ENCODE measurements at places on chromosomes 5 and 9.

DNA sequence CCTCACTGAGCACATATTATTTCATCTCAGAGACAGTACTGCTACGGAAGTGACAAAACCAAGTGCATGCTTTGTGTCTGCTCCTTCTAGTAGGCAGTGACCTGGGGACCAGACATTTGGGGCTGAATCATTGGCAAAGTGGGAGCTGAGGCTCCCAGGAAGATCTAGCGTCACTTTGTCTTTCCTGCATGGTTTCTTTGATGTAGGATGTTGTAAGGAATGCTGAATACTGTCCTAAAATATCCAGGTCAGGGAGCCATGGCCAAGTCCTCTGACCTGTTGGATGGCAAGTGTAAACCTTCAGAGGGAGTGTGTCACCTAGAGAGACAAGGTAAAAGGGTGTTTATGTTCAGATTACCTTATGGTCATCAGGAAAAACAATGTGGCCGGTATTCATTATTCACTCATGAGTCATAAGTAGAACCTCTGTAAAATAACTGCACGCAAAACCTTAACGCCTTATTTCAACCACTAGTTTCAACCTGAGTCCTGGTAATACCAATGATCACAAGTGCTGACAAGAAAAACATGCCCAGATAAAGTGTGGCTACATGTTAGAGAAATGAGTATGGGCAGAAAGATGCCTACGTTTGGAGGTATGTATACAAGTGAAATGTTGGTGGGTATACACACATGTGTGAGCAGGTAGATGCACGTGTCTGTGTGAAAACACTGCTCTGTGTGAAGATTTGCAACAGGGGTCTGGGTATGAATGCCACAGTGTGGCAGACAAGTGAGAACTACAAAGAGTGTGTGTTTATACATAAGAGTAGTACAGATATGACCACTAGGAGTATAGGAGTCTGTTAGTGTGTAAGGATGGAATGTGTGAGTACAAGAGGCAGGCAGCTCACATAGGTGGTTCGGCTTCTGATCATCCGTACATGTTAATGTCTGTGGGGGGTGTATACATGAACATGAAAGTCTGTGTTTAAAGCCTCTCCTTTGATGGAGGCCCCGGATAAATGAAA lies 263.9 kb downstream of the SPOCK1 start:
- no peak overlapping the region for H3K27ac ChIP-seq
- H3K36me3 ChIP-seq, result no peaks in the 10 kb centered on the region
- no peak for ATAC-seq
- no peaks in the 10 kb centered on the region for H3K4me1 ChIP-seq
- H3K27me3 ChIP-seq, result no peaks in the 10 kb centered on the region

DNA sequence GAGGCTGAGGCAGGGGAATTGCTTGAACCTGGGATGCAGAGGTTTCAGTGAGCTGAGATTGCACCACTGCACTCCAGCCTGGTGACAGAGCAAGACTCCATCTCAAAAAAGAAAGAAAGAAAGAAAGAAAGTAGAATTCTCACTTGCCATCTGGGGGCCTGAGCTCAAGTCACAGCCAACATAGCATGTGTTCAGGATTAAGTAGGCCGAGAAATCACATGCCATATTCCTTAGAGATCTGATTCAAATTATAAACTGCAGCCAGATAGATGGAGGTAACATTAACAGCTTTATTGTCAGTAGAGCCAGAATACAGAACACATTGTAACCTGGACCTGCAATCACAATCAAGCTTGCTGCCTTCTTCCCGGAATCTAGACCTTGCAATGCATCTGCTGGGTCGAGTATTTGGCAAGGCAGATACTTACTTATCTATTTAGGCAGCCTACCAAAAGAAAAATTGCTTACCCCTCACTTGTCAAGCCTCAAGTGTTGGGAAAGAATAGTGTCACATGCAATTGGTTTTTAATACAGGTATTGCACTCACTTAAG lies 173.7 kb downstream of the CPLANE1 start:
- ATAC-seq, result no peak
- peaks cover 28% of the 10 kb centered on the region for H3K36me3 ChIP-seq
- no peak overlapping the region for H3K4me3 ChIP-seq
- H3K4me1 ChIP-seq, result no peaks in the 10 kb centered on the region
- no peaks in the 10 kb centered on the region for H3K27me3 ChIP-seq

DNA sequence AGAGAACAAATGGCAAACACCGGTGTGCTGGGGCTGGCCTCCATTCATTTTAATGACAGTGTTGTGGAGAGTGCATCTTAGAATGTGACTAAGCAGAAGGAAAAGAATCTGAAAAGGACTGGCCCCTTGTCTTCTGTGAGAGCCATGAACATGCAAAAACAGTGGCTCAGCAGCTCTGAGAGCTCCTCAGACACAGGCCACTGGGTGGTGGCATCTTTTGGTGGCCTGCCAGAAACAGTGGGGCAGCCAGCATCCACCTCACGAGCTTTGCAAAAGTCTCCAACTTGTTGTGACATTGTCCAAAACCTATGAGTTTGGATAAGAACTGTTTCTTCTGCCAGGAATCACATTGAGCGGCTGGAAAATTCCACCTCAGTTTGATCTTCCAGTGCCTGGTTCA lies 233.4 kb downstream of the NR3C1 start:
- peaks cover 6% of the 10 kb centered on the region for H3K36me3 ChIP-seq
- no peak overlapping the region for H3K4me3 ChIP-seq
- H3K27ac ChIP-seq, result no peak overlapping the region
- ATAC-seq, result no peak

DNA sequence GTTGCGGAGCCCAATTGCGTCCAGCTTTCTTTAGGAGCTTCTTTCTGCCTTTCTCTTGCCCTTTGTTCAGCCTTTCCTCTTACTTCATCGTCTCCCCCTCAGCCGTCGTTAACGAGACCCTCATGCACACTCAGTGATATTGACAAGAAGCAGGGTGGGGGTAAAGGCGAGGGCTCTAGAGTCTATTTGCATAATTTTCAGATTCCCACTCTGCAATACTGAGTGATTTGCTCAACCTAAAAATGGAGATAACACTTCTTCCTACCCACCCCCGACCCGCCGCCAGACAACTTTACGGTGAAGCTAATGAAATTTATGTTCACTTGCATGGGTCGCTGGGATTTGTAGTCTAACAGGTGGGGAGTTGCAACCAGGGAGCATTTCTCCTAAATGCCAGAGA lies 1.3 kb upstream of the TBC1D2 start:
- peak overlapping the region; percentile 90 for H3K4me3 ChIP-seq
- no peaks in the 10 kb centered on the region for H3K36me3 ChIP-seq
- H3K27me3 ChIP-seq, result no peaks in the 10 kb centered on the region
- H3K4me1 ChIP-seq, result peaks cover 32% of the 10 kb centered on the region
- peak overlapping the region; percentile 93 for H3K27ac ChIP-seq

GRCh38 chr9:137459601-137460362 lies 648 bp upstream of the NSMF start:
- ATAC-seq, result no peak
- H3K4me3 ChIP-seq, result peak overlapping the region; percentile 74
- no peaks in the 10 kb centered on the region for H3K27me3 ChIP-seq
- H3K27ac ChIP-seq, result peak overlapping the region; percentile 7
- H3K4me1 ChIP-seq, result peaks cover 21% of the 10 kb centered on the region
- peaks cover 44% of the 10 kb centered on the region for H3K36me3 ChIP-seq

DNA sequence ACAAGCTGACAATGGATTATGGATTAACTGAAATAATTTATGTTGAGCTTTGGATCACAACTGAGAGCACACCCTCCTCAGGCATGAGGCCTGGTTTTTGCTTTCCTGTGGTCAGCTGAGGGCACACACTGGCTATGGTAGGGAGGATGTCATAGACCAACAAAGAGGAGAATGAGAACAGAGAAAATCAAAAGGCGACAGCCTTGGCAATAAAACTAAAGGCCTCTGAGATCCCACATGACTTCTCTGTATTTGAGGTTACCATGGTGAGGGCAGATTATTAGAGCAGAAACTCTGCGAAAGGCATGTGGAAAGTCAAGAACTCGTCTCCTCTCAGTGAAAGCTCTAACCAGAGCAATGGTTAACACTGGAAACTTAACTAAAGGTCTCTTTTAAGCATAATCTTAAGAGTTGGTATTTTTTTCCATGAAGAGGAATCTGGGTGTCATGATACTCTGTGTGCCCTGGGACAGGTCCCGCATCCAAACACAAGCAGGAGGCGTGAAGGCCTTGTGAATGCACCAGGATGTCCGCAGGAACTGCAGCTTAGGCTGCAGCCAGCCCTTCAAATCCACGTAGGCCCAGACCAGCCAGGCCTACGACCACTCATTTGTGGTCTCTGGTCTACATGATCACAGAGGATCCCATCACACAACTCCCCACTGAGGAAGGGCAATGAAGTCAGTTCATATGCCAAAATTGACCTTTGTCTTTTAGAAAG lies 12.4 kb upstream of the MEIKIN start:
- H3K27ac ChIP-seq, result no peak overlapping the region
- ATAC-seq, result no peak
- H3K4me3 ChIP-seq, result no peak overlapping the region
- no peaks in the 10 kb centered on the region for H3K4me1 ChIP-seq
- H3K27me3 ChIP-seq, result no peaks in the 10 kb centered on the region

GRCh38 chr5:88679638-88680037 lies 203.3 kb downstream of the MEF2C start:
- H3K27me3 ChIP-seq, result peaks cover 100% of the 10 kb centered on the region
- H3K27ac ChIP-seq, result no peak overlapping the region
- H3K4me3 ChIP-seq, result peak overlapping the region; percentile 47
- no peak for ATAC-seq
- no peaks in the 10 kb centered on the region for H3K36me3 ChIP-seq

DNA sequence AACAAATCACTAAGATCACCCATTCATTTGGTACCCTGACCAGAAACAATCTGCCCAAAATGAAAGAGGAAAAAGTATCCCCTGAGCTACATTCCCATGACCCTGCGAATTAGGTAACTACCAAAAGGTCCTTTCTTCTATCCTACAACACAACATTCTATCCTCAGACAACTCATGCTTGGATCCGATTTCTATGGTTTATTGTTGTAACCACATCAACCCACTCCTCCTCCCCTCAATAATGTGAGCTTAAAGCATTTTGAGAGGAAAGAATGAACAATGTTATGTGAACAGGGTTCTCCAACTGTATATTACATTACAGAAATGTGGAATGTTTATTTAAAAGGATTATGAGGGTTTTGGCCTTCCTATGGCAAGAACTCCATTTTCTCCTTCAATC lies 4.0 kb downstream of the SLC35D2 start:
- H3K27me3 ChIP-seq, result no peaks in the 10 kb centered on the region
- H3K4me3 ChIP-seq, result no peak overlapping the region
- no peaks in the 10 kb centered on the region for H3K4me1 ChIP-seq
- ATAC-seq, result no peak
- H3K27ac ChIP-seq, result no peak overlapping the region

DNA sequence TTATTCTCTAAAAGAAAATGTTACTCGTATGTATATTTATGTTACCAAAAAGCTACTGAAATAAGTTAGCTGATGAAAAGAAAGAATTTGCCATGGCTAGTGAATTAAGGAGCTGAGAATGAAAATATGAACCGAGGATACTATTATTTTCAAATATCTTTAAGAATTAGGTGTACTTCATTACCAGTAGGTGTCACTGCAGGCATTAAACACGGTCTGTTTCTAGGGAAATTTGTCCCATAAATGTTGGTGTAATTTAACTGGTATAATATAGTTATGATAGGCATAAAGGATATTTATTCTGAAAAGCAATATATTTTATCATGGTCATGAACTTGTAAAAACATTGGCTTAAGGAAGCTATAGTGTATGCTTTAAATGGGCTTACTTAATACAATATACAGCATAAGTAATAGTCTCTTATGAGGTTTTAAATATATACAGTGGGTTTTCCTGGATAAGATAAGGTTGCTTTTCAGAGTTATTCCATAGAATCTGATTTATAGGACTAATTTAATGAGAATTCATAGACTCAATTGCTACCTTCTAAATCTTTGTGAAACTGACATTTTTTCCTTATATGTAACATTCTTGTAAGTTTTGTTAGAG lies 72.4 kb upstream of the MPDZ start:
- no peaks in the 10 kb centered on the region for H3K4me1 ChIP-seq
- no peaks in the 10 kb centered on the region for H3K36me3 ChIP-seq
- no peaks in the 10 kb centered on the region for H3K27me3 ChIP-seq
- no peak overlapping the region for H3K4me3 ChIP-seq
- H3K27ac ChIP-seq, result no peak overlapping the region

DNA sequence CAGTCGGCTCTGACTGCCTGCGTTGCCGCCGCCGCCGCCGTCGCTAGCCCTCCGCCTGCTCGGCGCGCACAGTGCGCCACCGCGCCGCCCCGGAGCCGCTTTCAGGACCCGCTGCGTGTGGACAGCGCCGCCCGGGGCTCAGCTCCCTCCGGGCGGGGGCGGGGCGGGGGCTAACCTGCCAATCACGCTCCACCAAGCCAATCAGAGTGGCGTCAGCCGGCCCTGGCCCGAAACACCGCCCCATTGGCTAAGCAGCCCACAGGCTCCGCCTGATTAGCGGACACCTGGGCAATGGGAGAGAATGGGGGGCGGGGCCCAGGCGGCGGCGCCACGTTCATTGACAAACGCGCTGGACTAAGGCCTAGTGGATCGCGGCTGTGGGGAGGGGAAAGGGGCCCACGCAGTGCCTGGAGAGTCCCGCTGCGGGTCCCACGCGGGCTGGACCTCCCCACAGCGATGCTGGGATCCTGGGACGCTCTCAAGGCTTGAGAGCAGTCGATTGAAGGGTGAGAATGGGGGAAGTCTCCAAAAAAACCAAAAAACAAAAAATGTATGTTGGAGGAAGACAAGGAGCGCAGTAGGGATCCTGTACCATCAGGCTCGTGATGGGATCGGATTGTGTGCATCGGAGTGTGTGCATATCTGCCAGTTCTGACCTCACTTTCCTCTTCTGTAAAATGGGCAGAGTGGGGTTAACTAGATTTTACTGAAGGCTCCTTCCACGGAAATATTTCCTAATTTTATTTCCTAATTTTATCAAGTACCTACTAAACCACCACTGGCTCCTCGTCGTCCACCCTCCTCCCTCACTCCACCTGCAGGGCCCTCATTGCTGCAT lies 6.3 kb downstream of the PAX5 start:
- H3K27me3 ChIP-seq, result peaks cover 100% of the 10 kb centered on the region
- peak overlapping the region; percentile 44 for H3K4me3 ChIP-seq
- peaks cover 56% of the 10 kb centered on the region for H3K4me1 ChIP-seq
- no peak overlapping the region for H3K27ac ChIP-seq

Measured in gastroesophageal sphincter (tissue), 4 donors.